ENCODE measurements at places on chromosomes 7 and 10.
A peak's percentile ranks its signal among the peaks of the same experiment; 100 is the strongest.

- no peak for DNase-seq
Measured at GRCh38 chr10:126011995-126012394, 115.6 kb downstream of the FANK1 start.

DNA sequence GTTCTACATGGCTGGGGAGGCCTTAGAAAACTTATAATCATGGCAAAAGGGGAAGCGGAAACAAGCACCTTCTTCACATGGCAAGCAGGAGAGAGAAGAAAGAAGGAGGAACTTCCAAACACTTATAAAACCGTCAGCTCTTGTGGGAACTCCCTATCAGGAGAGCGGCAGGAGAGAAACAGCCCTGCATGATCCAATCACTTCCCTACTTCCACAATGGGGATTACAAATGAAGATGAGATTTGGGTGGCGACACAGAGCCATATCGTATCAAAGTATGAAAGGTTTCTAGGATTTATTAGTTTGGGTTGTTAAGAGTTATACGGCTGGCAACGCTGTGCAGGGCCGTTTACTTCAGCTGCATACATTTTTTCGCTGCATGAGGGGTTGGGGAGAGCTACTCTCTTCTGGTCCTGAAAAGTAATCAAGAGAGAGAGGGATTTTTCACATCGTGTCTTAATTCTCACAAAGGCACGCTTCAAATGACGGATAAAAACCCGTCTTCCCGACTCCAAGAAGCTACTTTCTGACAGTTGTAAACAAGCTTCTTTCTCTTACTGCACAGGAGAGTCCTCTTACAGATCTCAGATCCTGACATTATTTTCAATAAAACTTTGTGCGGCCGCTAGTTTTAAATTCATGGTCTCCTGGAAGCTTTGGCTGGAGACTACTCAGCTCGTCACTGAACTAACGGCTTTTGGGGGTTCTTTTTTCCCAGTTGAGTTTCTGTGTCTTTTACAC is 751 bp upstream of the GTPBP10 start:
- peak; percentile 67 for DNase-seq

DNA sequence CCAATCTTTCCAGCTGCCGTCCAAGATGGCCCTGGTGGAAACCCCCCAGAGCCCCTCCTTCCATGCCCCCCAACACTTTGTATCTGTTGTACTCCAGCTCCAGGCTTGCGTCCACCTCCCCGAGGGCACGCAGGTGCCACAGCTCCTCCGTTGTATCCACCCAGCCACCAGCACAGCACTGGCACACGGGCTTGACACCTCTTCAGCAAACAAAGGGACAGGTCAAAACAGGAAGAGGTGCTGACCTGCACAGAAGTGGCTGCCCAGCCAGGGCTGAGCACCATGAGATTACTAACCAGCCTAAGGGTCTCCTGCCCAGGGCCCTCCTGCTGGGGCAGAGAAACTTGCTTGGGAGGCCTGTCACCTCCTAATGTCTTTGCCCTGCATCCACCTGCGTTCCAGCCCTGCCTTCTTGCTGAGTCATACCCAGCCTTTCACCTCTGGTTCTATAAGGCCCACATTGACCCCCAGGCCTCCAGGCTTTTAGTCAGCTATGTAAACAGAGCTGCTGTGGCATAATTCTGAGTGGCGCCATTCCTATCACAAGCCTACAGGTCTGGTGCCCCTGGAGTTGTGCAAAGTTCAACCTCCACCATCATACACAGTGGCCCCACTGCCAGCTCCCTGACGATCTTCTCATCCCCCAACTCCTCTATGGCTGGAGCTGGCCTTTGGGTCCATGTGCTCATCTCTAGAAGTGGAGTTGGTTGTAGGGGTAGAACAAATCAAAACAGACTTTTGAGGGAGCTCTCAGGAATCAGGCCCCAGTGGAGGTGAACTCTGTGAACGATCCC is 20.9 kb downstream of the SLC29A3 start:
- no peak for DNase-seq

DNA sequence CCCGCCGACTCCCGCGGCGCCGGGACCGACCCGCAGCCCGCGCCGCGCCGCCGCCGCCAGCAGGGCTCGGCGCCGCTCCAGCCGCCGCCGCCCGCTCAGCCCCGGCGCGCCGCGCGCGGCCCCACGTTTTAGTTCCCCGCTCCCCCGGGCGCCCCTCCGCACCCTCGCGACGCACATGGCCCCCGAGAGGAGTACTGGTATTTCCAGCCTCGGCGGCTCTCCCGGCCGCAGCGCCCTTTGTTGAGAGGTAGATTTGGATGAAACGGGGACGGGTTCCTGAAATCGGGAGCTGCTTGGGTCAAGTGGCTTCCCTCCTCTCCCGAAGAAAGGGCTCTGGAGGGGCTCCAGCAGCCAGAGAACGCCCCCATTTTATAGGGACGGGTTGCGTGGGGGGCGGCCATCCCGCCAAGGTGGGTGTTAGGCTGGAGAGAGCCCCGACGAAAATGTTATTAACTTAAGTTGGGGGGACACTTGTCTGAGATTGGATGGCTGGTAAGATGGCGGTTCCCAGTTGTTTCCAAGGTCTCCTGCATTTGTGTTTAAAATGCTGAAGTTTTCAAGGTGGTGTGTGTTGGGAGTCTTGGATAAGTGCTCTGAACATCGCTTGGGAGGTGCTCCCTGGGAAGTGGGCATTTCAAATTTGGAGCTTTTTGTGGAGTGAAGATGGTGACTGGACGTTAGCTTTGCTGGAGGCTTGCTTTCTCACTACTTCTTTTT is 1.2 kb downstream of the BMI1 start:
- no peak for DNase-seq

- DNase-seq = no peak
Measured at GRCh38 chr10:119413093-119413453, 129.4 kb downstream of the RGS10 start.

DNA sequence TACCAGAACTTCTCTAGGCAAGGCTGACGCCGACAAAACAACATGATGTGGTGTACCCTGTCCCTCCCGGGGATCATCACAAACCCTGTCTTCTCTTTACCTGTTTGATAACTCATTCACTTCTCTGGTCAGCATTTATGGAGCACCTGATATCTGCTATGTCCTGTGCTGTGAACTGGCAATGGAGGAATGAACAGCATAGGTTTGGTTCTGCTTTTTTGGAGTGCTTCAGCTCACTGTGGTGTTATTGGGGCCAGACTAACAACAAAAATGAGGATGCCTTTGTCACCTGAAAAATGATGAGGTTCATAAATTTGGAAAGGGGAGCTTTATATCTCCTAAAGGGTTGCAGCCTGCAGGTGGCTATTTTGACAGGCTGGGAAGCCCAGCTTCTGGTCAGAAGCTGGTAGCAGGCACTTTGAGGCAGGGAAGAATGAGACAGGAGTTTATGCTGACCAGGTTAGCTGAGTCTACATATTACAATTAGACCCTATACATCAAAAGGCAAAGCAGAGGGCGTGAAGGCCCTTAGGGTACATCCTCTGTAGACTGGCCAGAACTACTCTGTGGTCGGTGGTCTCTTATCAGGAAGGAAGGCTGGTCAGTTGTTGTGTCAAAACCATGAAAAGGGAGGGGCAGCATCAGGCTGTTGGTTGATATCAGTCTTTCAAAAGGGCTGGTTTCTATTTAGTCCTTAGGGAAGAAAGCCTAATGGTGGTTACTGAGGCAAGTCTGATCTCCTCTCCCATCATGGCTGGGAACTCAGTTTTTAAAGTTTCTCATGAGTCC is 42.3 kb downstream of the SH2D4B start:
- DNase-seq = peak; percentile 35

GRCh38 chr10:72567421-72567820 is 58.5 kb downstream of the MICU1 start:
- DNase-seq = no peak

GRCh38 chr7:36658335-36659171 is 65.7 kb downstream of the AOAH start:
- no peak for DNase-seq

DNA sequence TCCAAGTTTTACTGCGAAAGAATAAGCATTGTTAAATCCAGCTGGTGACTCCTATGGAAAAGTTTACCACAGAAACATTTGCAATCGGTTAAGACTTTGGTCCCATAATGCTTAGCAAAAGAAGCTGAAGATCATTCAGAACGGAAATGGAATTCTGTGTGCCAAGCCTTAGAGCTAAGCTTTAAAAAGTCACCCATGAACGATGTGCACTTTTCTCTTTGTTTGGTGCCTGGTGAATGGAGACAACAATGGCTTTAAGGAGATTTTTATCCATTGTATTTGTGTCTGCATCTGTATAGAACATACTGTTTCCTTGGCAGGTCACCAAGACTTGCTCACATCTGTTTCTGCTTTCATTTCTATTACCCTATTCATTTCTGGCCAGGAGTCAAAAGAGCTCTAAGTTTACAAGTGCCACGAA is 26.3 kb upstream of the COL1A2 start:
- no peak for DNase-seq

All from HL-60 (cell line).